K562 (cell line): ENCODE measurements at places on chromosomes 6 and 20. TPM values are rescaled to one million over a fixed set of nuclear protein-coding genes. Genes with fewer than 3 reads are reported as not detected.

MYCT1 gene
- 0.28 TPM in 1 of 2 replicates, not detected in the other for polyA plus RNA-seq

LRRN4 gene
- not detected in 2 replicates for polyA plus RNA-seq

GGTLC1 gene
- not detected in 2 replicates for polyA plus RNA-seq

RIPK1 gene
- 14.5 and 16.9 TPM in 2 replicates for polyA plus RNA-seq

DEF6 gene
- polyA plus RNA-seq: 44.6 and 45.7 TPM in 2 replicates

ERVFRD-1 gene
- polyA plus RNA-seq: 0.05 TPM in 2 replicates

CD93 gene
- 0.03 and 0.08 TPM in 2 replicates for polyA plus RNA-seq

BACH2 gene
- polyA plus RNA-seq: 0.61 and 0.65 TPM in 2 replicates

GFOD1 gene
- 7.0 and 8.2 TPM in 2 replicates for polyA plus RNA-seq

MRAP2 gene
- polyA plus RNA-seq: 8.0 and 9.3 TPM in 2 replicates

SGK2 gene
- polyA plus RNA-seq: 0.21 and 0.57 TPM in 2 replicates
